ENCODE measurements at places on chromosomes 7 and 10.

DNA sequence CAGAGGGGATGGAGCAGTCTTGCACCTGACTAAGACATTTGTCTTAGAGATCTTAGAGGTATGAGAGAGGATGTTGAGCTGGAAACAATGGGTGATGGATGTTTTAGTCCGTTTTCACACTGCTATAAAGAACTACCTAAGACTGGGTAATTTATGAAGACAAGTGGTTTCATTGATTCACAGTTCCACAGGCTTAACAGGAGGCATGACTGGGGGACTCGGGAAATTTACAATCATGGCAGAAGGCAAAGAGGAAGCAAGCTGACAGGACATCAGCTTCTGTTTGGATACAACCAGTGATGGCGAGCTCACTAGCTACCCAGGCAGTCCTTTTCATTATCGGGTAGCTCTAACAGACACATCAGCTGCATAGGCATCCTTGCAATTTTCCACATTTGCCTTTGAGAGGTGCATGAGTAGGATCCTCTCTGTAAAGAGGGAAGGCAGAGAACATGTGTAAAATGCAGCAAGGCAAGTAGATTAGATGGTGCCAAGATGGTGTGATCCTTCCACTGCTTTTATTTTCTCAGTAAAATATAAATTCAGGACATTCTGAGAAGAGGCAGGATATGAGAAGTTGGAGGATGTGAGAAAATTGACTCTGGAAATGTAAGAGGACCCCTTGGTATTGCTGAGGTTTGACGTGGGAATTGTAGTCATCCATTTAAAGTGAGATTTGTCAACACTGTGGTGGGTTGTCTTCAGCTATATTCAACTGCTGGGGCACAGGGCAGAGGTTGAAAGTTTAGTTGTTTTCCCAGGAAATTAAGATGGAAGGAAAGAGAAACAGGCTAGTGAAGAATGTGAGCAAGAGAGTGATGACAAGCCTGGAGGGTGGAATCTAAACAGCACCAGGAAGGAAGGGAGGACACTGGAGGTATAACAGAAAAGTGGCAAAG is 1140.0 kb upstream of the AUTS2 start:
- DNase-seq = no peak

- no peak for DNase-seq
These were observed 60.1 kb downstream of the BTRC start for GRCh38 chr10:101414034-101414433.

DNA sequence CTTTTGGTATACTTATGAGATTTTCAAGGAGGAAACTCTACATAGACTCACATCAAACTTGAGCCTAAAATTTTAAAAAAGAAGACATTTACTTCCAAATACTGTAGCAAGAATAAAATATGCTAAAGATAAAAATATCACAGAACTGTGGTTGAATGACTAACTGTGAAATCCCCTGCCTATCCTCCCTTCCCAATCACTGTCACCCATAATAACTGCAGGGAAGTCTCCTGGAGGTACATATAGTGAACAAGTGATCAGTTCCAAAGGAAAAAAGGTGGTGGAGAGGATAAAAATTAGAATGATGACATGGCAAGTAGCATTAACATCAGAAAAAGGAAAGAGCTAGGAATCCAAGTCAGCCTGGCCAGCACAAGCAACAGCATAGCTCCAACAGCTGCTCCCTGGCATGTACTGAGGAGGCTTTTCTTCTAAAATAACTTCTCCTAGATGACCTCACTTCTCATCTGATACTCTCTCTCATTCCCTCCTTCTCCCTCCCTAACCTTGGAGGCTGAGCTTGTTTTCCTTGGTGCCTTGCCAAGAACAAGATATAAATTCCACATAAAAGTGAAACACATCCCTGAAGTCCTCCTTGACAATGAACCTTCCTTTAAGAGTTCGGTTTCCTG is 124.0 kb downstream of the IQUB start:
- no peak for DNase-seq

DNA sequence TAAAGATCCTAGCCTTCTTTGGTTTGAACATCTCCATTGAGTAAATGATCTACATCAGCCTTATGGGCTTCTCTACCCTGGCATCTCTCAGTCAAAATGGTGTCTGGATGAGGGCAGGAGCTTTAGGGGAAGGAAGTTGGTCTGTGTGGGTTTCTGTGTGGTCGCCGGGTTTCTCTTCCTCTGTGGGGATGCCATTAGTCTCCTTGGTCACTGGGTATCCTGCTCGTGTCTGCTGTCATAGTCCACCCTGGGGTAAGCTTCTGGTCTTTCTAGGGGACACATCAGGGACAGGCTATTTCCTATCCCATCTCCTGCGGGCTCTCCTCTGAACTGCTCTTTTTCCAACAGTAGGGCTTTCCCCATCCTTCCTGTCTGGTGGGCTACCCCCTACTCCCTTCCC is 150.3 kb upstream of the NPY start:
- DNase-seq = no peak

DNA sequence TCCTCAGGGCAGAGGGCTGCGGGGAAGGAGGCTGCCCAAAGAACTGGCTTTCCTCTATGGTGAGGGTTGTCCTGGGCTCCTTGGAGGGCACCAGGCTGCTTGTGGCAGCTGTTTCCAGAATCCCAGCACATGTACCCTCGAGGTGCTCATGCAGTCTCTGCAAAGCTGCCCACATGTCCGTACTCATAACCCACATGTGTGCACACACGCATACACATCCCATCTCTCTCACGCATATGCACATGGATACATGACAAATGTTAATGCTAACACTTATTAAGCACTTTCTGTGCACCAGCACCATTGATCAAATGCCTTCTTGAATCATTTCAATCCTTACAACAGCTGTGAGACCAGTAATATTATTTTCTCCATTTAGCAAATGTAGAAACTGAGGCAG is 36.3 kb upstream of the COMTD1 start:
- DNase-seq = no peak

DNA sequence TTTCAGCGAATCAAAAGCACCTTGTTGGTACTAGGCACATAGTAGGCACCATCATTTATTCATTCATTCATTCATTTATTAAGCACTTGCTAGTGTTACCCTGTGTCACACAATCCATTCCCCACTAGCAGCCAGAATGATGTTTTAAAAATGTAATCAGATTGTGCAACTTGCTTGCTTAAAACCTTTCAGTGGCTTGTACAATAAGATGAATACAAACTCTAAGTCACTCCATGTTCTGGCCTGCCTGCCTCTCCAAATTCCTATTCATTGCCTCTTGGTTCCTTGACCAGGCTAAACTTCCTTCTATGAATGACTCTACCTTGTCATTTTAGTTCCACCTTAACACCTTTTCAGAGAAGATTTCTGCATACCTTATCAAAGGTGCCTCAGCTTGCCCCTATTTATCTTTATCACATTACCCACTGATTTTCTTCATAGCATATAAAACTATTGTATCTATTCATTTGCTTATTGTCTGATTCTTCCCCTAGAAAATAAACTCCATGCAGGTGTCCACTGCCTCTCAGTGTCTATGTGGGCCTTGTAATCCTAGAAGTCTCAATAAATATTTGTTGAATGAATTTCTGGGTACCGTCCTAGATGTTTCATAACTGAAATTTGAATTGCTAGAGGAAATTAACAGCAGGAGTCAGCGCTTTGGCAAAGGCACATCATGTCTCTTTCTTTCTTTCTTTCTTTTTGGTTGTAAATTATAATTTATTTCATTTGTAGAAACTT is 169.5 kb downstream of the TMEM26 start:
- no peak for DNase-seq

- no peak for DNase-seq
These were observed 3.9 kb upstream of the NOBOX start for GRCh38 chr7:144407266-144407931.

DNA sequence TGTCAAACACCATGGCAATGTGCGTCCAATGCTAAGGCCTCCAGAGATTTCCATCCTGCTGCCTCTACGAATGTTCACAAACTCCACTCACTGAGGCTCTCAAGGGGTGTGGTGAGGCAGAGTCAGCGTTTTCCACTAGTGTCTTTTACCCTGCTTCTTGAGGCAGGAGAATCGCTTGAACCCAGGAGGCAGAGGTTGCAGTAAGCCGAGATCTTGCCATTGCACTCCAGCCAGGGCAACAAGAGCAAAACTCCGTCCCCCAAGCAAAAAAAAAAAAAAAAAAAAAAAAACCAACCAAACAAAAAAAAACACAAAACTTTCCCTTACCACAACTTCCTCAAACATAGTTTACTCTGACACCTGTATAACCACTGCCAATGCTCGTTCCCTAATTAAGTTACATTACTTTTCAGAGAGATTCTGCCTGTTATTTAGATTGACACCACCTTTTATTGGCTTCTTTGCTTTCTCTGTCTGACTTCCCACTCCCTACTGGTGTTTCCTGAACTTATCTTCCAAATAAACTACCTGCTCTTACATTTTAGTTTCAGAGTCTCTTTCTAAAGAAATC is 102.1 kb upstream of the ZNF746 start:
- DNase-seq = no peak

DNA sequence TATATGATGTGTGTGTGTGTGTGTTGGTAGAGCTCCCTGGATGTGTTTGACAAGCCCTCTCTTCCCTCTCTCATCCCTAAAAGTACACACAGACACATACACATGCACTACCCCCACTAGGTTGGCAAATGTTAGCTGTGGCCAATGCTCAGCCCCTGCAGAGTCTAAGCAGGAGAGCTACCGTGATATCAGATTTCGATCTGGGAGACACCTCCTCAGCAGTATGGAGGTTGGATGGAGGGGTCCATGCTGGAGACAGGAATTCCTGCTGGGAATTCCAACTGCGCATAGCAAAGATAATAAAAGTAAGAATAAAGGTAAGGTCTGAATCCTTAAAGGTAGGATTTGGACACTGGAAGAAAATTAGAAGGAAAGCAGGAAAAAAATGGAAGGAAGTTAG is 85.7 kb downstream of the C10orf90 start:
- no peak for DNase-seq

DNA sequence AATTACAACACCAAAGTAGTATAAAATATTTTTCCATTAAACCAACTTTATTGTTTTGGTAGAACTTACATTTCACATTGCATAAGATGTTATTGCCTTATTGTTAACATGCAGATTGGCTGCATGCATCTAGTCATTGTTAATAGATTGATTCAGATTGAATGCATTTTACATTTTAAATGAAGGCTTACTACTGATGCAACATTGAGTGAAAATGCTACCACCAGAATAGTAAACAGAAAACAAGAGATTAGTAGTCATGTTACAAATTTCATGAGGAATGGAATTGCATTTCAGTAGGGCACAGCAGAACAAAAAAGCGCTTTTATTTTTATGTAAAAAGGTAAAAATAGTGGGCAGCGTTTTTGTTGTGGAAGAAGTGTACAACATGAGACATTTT is 298.3 kb downstream of the ARL4A start:
- DNase-seq = no peak
